ENCODE measurements at places on chromosomes 1 and 21.

GRCh38 chr1:110005971-110006370 is 21.4 kb downstream of the AHCYL1 start:
- no peak for DNase-seq

DNA sequence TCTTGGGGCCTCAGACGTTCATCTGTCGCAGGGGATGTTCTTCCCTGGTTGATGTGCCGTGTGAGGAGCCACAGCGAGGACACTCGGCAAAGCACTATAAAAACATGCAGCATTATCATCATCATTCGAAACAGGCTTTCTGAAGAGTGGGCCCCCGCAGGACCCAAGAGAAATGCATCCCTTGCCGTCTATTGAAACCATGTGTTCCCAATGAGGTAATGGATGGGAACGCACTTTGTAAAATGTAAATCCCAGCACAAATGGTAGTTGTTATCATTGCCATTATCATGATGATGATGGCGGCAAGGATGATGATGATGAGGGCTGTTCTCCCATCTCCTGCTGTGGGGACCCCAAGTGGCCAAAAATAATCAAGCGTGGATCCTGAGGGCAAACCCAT is 76.8 kb downstream of the GLIS1 start:
- DNase-seq, result no peak

- no peak for DNase-seq
These were observed 4.0 kb downstream of the CHI3L1 start for GRCh38 chr1:203182387-203182953.

DNA sequence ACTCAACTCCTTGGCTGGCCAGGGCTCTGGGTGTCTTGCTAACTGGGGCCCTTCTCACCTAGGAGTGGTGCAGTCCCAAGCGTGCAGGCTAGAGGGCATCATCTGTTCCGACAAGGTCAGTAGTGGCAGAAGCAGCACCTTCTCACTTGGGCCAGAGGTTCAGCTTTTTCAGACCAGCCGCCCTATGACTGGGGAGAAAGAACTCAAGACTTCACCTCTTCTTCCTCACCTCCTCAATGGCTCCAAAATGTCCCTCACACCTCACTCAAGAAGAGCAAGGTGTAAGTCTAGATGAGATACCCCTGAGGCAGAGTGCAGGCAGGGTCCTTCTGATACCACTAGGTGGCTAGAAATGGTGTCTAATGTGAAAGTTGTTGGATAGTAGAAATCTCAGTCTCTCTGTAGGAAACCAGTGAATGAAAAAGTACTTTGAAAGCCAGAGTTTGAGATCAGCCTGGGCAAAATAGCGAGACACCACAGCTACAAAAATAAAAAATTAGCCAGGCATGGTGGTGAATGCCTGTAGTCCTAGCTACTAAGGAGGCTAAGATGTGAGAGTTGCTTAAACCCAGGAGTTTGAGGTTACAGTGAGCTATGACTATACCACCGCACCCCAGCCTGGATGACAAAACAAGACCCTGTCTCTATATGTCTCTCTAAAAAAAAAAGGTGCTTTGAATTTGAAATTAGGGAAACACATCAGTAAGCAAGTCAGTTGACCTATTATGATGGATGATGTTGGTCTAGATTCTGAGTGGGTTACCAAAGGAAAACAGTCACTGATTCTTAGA is 8.6 kb upstream of the IL20 start:
- DNase-seq, result no peak

GRCh38 chr1:234968451-234968850 is 160.2 kb downstream of the TOMM20 start:
- DNase-seq, result no peak

Data from smooth muscle cell of the brain vasculature (primary cell).